ENCODE measurements at places on chromosomes 13 and 19.

DNA sequence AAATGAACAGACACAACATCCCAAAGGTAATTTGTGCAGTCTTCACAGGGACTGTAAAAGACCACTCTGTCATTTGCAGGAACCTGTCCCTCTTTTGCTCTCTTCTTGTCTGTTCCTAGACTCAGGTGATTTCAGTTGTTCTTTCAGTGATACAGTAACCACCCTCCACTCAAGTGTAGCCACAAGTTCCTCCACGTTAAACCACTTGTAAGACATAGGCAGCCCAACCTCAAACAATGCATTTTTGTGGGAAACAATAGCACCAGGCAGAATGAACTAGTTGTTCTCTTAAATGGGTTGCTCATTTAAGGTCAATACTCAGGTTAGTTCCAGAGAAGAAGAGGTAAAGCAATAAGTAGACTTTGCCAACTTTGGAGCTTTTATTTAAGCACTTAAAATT, 359.4 kb downstream of the MZT1 start:
- DNase-seq, result no peak

GRCh38 chr13:107376341-107377125, 808.6 kb upstream of the ARGLU1 start:
- DNase-seq, result no peak

DNA sequence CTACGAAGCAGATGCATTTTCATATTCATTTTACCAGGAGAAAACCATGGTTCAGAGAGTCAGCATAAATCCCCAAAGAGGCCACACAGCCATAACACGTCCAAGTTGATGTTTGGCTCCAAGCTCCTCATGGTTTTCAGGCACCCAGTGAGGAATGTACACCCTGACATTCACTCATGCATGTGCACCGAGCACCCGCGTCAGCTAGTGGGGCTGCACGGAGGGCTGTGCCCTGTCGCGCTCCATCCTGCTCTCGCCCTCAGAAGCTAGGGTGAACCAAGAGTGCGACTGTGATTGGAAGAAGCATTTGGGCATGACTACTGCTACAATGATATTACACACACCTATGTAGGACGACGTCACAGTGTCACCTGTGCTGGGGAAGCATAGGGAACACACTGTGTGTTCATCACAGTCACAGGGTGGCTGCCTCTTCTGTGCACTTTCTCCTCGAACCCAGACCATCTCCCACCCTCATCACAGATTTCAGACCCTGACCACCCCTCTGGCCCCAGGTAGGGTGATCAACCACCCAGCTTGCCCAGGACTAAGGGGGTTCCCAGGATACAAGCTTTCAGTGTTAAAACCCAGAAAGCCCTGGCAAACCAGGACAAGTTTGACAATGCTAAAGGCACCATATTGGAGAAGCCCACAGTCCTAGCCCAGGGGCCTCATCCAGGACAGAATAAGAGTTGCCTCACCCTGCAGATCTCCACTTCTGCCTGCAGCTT, 148.6 kb upstream of the ZNF507 start:
- DNase-seq, result no peak

GRCh38 chr19:8731428-8732169, 10.2 kb downstream of the OR2Z1 start:
- DNase-seq, result no peak

- no peak for DNase-seq
These were observed 6.1 kb downstream of the ATP13A1 start for GRCh38 chr19:19657397-19657783.

DNA sequence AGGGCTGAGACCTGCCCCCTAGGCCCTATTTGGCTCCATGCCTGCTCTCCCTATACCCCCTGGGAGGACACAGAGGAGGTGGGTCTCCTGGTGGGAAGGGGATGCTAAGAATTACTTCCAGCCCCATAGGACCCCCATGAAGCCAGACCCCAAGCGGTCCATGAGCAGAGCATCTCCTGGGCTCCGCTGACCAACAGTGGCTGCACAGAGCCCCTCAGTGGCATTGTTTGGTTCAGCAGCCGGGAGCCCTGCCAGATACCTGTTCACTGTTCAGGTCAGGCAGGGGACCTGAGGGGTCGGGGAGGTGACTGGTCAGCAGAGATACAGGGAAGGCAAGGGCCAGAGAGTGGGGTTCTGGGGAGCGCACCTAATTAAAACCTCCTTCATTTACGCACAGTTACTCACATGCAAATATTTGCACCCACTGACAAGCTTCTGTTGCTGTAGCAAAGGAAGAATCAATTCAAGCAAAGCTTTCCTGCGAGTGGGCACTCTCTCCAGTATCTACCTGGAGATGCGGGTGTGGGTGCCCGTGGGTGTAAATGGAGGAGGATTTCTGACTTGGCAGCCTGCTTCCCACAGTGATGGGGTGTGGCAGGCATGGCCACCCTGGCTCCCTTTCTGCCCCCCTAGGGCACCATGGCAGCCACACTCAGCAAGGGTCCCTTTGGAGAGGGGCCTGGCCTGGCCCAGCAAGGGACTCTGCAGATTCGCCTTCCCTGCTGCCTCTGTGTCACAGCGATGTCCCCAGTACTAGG, 83.5 kb downstream of the CHST8 start:
- DNase-seq, result no peak

DNA sequence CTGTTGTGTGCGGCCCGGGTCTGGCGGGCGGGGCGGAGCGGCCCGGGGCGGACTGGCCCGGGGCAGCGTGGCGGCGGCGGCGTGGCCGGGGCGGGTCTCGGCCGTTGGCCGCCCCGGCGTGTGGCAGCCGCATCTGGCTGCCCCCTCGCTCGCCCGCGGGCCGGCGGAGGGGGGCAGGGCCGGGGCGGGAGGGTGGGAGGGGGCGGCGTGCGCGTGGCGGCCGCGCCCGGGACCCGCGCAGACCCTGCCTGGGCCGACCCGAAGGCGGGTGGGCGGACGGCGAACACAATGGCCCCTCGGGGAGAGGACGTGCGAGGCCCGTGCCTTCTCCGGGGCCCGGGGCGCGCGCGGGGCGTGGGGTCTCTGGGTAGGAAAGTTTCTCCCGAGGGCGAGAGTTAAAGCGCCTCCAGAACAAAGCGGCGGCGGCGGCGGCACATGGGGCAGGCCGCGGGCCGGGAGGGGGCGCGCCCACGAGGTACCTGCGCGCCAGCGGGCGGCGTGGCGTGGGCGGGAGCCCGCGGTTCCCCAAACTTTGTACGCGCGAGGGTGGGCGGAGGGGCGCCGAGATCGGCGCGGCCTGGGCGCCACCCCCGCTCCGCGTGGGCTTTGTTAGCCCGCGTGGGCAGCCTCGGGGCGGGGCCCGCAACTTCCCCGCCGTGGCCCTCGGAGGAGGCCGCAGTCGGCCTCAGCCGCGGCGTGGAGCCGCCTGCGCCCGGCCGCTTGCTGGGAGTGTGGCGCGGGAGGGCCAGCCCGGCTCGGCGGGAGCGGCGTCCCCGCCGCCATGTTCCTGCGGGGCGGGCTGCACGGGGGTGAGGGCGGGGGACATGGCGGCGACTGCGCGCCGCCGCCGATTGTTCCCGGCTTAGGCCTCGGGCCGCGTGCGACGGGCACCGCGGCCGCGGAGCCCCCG, 764 bp downstream of the MIR17HG start:
- peak; percentile 57 for DNase-seq

- DNase-seq, result no peak
These were observed 122.3 kb downstream of the ATP8A2 start for GRCh38 chr13:25493931-25494640.

- no peak for DNase-seq
These were observed 301 bp downstream of the POP4 start for GRCh38 chr19:29606420-29606747.

- DNase-seq, result no peak
These were observed 43.4 kb upstream of the PDCD5 start for GRCh38 chr19:32537580-32537979.

DNA sequence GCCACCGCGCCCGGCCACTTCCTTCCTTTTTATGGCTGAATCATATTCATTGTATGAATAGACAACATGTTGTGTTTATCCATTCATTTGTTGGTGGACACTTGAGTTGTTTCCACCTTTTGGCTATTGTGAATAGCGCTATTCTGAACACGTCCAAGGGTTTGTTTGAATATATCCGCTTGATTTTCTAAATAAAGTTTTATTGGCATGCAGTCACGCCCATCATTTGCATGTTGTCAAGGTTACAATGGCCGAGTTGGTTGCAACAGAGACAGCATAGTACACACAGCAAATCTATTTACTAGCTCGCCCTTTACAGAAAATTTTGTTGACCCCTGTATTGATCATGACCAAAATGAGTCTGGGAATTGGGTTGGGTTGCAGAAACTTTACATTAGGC, 43.5 kb downstream of the COLGALT1 start:
- no peak for DNase-seq

GRCh38 chr19:1057176-1057855, 9.7 kb upstream of the ARHGAP45 start:
- DNase-seq, result peak; percentile 38

DNA sequence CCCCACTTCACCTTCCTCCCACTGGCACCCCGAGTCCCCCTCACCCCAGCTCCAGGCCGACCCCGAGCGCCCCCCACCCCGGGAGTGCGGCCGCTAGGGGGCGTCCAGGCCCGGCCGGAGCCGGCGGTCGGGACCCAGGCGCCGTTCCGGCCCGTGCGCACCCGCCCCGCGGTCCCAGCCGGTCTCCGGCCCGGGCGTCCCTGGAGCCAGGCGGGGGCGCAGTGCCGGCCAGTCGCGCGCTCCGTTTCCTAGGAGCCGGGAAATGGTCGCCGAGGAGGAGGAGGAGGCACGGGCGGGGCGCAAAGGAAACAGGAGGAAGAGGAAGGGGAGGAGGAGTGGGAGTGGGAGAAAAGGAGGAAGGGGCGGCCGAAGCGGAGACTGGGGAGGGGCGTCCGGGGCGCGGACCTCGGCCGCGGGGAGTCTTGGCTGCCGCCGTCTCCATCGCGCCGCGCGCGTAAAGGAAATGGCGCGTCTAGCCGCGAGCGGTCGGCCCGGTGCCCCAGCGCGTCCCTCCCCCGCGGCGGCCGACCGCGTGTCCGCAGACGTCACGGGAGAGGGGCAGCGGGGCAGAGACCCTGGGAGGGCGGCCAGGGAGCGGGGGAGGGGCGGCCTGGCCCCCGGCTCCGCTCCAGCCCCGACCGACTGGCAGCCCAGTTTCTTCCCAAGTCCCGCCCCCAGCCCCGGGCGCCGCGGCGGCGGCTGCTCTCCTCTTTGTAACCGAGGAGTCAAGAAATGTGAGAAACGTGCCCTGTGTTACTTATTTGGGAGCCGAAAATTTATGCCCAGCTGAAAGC, 1.1 kb upstream of the KCTD15 start:
- DNase-seq, result no peak

DNA sequence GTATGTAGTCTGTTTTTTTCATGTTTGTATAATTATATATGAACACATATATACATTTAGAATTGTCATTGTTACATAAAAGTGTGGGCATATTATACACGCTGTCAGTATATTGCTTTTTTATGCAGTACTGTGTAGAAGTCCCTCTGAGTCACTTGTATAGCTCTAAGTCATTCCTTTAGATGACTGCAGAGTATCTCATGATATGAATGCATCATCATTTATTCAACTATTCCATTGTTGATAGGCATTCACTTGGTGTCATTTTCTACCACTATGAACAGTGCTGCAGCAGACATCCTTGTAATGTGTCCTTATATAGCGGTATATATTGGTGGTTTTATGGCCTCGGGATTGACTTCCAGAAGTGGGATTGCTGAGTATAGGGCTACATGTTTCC, 15.3 kb downstream of the RFXAP start:
- no peak for DNase-seq

DNA sequence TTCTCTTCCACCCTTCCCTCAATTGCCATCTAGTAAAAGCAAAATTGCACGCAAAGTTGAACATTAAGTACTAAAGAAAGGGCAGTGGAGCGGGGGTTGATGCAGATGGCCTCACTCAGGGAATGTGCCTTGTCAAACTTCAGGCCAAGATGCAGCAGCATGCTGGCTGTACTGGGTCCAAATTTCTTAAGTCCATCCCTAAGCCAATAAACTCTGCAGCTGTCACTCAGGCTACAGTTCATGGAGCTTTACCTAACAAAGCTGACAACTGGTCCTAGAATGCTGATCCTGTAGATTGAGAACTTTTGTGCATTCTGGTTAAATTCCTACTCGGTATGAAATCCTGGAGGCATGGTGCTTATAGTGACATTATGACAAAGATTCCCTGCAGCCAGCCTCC, 88.4 kb downstream of the FOXO1 start:
- no peak for DNase-seq

- no peak for DNase-seq
These were observed 1.1 kb downstream of the ARL11 start for GRCh38 chr13:49629196-49629938.

DNA sequence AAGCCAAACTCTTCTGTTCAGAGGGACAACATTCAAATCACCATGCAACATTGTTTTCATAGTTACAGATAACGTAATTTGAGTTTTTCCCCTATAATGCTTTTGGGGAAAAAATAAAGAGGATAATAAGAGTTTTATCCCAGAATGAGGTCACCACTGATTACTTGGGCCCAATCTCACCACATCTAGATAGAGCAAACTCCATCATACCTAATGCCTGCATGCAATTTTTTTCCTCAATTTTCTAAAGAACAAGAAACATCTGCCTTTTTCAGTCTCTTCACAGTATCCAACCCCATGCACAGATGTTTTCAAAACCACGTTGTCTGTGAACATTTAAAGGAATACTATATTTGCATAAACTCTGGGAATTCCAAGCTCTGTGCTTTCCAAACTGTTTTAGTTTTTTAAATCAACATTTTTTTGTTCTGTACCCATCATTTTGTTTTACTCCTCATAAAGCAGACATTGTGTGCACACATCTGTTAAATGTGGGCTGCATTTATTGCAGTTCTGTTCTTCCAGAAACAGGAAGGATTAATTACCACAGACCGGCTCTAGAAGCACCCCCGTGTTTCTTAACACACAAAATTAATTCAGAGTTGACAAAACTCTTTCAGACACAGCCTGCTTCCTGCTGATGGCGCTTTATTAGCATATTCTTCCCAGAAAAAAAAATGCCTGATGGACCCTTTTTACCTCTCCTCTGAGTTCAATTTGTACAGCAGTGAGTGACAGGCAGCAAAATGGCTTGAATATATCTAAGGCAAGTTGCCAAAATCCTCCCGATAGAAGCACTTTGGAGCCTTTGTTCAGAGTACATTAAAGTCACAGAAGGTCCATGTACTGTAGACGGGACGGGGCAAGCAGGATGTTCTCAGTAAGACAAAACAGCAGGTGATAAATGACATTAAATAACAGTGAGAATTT, 1171.9 kb downstream of the EFNB2 start:
- DNase-seq, result no peak

DNA sequence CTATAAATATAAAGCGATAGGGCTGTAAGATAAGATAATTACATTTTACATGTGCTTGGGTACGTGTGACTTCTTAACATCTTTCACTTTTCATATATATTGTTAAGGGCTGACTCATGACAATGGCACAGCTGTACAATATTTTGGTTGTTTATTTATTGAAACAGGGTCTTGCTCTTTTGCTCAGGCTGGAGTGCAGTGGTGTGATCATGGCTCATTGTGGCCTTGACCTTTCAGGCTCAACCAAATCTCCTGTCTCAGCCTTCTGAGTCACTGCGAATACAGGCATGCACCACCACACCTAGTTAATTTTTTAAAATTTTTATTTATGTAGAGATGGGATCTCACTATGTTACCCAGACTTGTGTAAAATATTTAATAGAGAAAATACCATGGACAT, 2532.4 kb upstream of the PCDH20 start:
- DNase-seq, result no peak
